ENCODE measurements at places on chromosomes 12 and 14. TPM values are rescaled to one million over a fixed set of nuclear protein-coding genes. Genes with fewer than 3 reads are reported as not detected.

The HSPA2 gene
- total RNA-seq, result 2.8 TPM

DNA sequence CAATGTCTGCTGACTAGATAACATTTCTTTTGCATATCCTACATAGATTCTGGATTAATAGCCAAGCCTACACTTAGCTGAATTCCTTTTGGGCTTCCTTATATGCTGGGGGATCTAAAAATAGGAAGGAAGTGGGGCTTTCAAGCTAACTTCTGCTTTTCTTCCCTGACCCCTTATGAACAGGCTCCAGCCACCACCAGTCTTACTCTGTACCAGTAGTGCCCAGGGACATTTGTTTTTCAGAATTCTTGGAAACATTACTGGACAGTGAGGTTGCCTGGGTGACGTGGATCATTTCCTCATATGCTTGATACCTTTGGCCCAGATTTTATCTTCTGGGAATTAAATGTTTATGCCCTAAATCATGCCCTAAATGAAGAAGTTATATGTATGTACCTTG lies 55.9 kb upstream of the SRRM4 start:
- no peak overlapping the region for H3K27ac ChIP-seq
- no peaks in the 10 kb centered on the region for H3K27me3 ChIP-seq
- no peak for DNase-seq
- H3K4me3 ChIP-seq, result no peak overlapping the region
- no peaks in the 10 kb centered on the region for H3K4me1 ChIP-seq

The TMEM30B gene
- not detected for total RNA-seq

The DUSP6 gene
- total RNA-seq, result 47.8 TPM

DNA sequence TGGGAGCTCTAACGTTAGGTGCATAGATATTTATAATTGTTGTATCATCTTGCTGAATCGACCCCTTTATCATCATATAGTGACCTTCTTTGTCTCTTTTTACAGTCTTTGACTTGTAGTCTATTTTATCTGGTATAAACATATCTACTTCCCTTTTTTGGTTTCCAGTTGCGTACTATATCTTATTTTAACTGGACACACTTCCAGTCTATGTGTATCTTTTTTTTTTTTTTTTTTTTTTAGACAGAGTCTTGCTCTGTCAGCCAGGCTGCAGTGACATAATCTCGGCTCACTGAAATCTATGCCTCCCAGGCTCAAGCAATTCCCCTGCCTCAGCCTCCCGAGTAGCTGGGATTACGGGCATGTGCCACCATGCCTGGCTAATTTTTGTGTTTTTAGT lies 41.9 kb upstream of the ZFP36L1 start:
- no peaks in the 10 kb centered on the region for H3K4me1 ChIP-seq
- H3K4me3 ChIP-seq, result no peak overlapping the region
- no peak for DNase-seq
- H3K36me3 ChIP-seq, result peaks cover 15% of the 10 kb centered on the region

All from astrocyte (in vitro differentiated cells and primary cell).